ENCODE measurements at places on chromosomes 13 and 19.
A peak's percentile ranks its signal among the peaks of the same experiment; 100 is the strongest.

DNA sequence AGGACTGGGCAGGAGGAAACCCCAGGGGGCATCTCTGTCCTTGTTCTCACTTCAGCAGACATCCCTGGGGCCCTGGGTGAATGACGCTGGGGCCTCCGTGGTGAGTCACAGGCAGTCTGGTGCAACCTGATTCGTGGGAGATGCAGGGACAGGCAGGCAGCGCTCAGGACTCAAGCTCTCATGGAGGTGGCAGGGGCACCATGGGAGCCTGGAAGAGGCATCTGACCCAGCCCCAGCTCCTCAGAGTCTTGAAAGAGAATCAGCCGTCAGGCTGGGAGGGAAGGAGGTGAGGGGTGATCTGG is 14.0 kb upstream of the PTOV1 start:
- no peak for DNase-seq

- peak; percentile 96 for DNase-seq
Observed at GRCh38 chr19:44356383-44357111, at the start of gene ZNF112. ZNF112 (minus strand) TSS chr19:44356680; CDS start chr19:44340539, 16,141 bp downstream.

- no peak for DNase-seq
Observed at GRCh38 chr13:111166882-111167675, 52.0 kb downstream of the ARHGEF7 start.

GRCh38 chr13:77902319-77902963 is 16.2 kb downstream of the EDNRB start:
- no peak for DNase-seq

Data from ELF-1 (cell line).